Karpas-422 (cell line): ENCODE measurements at places on chromosomes 1 and 21.

DNA sequence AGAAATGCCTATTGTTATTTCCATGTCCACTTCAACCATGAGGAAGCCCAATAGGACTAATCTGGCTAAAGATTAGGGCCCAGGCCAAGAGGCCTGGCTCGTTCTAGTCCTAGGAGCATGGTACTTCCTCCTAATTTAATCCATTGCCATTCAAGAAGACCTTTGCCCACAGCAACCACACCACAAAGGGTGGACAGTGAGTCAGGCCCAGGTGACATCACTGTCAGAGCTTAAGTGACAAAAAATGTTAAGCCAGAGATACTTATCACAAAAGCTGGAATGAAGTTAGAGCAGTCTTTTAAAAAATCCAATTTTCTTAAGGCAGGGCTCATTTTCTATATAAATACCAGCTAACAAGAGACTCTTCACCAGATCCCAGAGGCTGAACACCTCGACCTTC is at the start of gene SPRR3:
Gene SPRR3, plus strand, starts transcription at position 368 of the 400 bp plus-strand sequence. CDS start 1,272 bp downstream, outside the sequence.
- peaks cover 8% of the 10 kb centered on the region for H3K4me1 ChIP-seq
- H3K36me3 ChIP-seq = no peaks in the 10 kb centered on the region
- no peak within 1 kb of the TSS for H3K27ac ChIP-seq
- no peak for DNase-seq
- no peak within 1 kb of the TSS for H3K4me3 ChIP-seq

- no peaks in the 10 kb centered on the region for H3K27me3 ChIP-seq
- H3K4me3 ChIP-seq = peak overlapping the region; percentile 63; the same call in 1 of the 2 replicates
- DNase-seq = peak; percentile 88
- peaks cover 71% of the 10 kb centered on the region for H3K4me1 ChIP-seq
Measured at GRCh38 chr1:31765041-31765467, 914 bp upstream of the ADGRB2 start.

DNA sequence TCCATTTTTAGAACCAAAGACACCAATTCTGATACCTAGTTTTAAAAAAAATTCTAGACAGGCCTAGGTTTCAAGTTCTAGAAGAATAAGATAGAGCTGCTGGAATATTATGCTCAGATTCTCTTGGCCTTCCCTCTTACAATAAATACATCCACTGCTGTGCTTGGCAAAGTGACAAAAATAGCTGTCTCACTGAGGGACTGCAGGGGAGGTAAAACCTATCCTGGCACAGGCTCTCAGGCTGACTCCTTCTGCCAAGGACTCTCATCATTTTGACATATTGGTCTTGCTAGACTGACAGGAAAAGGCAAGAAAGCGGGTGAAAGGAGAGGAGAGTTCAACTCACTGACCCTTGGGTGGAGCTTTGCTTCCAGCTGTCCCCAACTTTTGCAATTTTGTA is 197.0 kb upstream of the LHX8 start:
- no peak overlapping the region for H3K4me3 ChIP-seq
- DNase-seq = no peak
- H3K36me3 ChIP-seq = no peaks in the 10 kb centered on the region
- H3K27ac ChIP-seq = no peak overlapping the region
- H3K27me3 ChIP-seq = no peaks in the 10 kb centered on the region

DNA sequence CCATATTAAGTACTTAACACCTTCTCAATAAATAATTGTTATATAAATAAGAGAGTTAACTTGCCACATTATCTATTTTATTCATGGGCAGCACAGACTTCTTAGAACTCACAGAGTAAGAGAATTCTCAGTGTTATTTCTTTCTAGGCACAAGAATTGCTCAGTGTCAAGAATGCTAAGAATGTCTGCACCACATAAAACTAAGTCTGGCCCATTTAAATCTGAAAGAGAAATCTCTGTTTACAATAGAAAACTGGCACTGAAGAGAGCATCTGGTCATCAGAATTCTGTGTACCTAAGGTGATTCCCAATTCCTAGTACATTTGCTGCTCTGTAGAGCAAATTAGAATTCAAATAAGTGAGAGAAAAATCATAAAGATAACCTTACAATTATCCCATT is 3.8 kb downstream of the OR10K2 start:
- H3K36me3 ChIP-seq = no peaks in the 10 kb centered on the region
- DNase-seq = no peak
- H3K27me3 ChIP-seq = no peaks in the 10 kb centered on the region
- H3K4me1 ChIP-seq = no peaks in the 10 kb centered on the region

DNA sequence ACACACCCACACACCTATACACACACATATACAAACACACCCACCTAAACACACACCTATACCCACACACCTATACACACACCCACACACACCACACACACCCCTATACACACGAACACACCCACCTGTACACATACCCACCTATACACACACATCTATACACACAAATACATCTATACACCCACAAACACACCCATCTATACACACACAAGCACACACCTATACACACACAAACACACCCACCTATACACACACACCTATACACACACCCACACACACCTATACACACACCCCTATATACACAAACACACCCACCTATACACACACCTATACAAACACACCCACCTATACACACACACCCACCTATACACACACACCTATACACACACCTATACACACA is 116.4 kb upstream of the VAMP3 start:
- no peak overlapping the region for H3K4me3 ChIP-seq
- H3K36me3 ChIP-seq = no peaks in the 10 kb centered on the region
- no peak overlapping the region for H3K27ac ChIP-seq

GRCh38 chr1:155207806-155208540 is at the start of gene THBS3:
THBS3 (minus strand) TSS chr1:155207897; CDS start chr1:155207876, 21 bp downstream.
- no peaks in the 10 kb centered on the region for H3K36me3 ChIP-seq
- peak within 1 kb of the TSS; percentile 99 for H3K4me3 ChIP-seq
- peaks cover 29% of the 10 kb centered on the region for H3K4me1 ChIP-seq
- no peak for DNase-seq
- H3K27ac ChIP-seq = peak within 1 kb of the TSS; percentile 86
- H3K27me3 ChIP-seq = no peaks in the 10 kb centered on the region

- no peaks in the 10 kb centered on the region for H3K27me3 ChIP-seq
- DNase-seq = no peak
- no peak overlapping the region for H3K4me3 ChIP-seq
- no peaks in the 10 kb centered on the region for H3K4me1 ChIP-seq
Measured at GRCh38 chr21:36480618-36481017, 696 bp upstream of the CLDN14 start.

DNA sequence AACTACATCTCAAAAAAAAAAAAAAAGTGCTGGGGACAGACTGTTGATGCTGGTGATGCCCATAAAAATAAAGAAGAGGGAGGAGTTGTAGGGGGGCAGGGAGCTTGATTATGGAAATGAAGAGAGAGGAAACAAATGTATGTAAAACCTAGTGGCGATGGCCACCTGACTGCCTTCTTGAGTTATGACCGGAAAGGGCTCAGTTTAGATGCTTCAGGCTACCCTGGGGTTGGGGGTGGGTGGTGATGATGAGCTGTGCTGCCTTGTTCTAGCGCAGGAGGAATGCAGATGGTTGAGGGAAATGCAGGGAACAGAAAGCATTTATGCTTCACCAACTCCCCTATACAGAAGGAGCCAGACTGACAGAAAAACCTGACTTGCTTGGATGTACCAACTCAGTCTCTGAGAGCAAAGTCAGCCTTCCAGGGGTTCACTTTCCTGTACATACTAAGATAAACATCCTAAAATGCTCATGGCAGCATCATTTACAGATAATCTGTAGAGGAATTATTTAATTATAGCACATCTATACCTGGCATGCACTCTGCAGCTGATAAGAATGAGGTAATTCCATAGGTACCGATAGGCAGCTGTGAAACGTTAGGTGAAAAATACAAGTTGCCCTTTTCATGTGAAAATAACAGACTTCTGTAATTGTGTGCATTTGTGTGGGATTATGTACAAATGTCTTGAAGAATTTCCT is 8.0 kb upstream of the BCAR3 start:
- DNase-seq = peak; percentile 77
- H3K27me3 ChIP-seq = no peaks in the 10 kb centered on the region
- peak overlapping the region; percentile 25 for H3K27ac ChIP-seq
- H3K4me3 ChIP-seq = peak overlapping the region; percentile 1; the same call in 1 of the 2 replicates
- H3K36me3 ChIP-seq = no peaks in the 10 kb centered on the region
- peaks cover 80% of the 10 kb centered on the region for H3K4me1 ChIP-seq

DNA sequence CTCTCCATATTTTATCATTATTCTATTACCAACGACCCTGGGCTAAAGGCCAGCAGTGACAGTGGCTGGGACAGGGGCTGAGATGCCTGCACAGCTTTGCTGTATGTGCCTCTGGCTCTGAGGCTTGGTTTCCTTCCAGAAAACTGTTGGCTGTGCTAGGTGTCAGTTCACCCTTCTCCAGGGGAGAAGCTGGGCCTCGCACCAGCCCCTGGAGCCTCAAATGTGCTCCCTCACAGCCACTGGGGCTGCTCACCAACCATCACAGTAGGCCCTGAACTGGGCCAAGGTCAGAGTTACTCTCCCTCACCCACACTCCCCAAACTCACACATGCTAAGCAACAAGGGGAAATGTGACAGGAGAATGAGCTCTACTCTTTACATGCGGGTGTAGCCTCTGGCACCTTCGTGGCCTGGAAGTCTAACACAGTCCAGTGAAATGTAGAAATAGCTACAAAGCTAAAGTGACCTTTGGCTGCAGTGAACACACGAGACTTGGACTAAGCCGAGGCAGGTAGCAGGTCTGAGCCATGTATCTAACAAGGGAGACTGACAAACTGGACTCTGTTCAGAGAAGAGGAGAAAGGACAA is 4.7 kb upstream of the CD160 start:
- H3K4me3 ChIP-seq = no peak overlapping the region
- no peak for DNase-seq
- no peak overlapping the region for H3K27ac ChIP-seq
- H3K36me3 ChIP-seq = no peaks in the 10 kb centered on the region

GRCh38 chr1:28509705-28510272 is 3.9 kb downstream of the RCC1 start:
- H3K27me3 ChIP-seq = no peaks in the 10 kb centered on the region
- peaks cover 58% of the 10 kb centered on the region for H3K36me3 ChIP-seq
- peak; percentile 83 for DNase-seq

DNA sequence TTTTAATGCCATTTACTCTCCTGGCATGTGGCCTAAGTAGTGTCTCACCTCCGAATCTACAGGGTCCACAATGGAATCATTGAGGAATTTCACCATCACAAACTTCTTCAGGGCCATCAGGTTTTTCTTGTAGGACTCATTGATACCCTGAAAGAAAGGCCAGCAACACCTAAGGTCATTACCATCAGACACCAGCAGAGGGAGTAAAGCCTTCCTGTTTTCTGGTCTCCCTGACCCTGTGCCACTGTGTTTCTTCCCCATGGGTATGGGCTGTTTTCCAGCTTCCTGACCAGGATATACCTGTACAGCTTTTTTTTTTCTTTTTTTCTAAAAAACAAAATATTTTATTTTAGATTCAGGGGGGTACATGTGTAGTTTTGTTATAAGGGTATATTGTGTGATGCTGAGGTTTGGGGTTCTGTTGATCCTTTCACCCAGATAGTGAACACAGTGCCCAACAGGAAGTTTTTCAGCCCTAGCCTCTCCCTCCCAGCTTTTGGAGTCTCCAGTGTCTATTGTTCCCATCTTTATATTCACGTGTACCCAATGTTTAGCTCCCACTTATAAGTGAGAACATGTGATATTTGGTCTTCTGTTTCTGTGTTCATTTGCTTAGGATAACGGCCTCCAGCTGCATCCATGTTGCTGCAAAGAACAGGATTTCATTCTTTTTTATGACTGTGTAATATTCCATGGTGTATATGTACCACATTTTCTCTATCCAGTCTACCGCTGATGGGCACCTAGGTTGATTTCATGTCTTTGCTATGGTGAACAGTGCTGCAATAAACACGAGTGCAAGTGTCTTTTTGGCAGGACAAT is 18.3 kb downstream of the PPT1 start:
- no peaks in the 10 kb centered on the region for H3K27me3 ChIP-seq
- H3K4me1 ChIP-seq = no peaks in the 10 kb centered on the region
- H3K27ac ChIP-seq = no peak overlapping the region
- peak; percentile 86 for DNase-seq
- H3K4me3 ChIP-seq = no peak overlapping the region

DNA sequence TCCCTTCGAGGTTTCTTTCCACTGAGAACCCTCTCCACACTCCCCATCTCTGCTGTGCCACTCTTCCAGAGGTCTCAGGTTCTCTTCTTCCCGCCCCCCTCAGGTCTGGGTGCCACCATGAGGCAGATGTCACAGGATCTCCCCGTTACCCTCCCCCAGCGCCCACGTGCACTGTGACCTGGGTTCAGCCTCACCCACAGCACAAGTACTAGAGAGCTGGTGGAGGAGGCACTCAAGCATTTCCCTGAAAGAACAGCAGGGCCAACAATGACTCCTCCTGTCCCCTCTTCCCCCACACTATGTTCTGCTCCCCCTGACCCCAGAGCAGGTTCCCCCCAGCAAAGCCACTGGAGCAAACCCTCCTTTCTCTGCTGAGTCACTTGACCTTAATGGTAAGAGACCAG is 14.3 kb downstream of the PLEKHA6 start:
- no peak overlapping the region for H3K27ac ChIP-seq
- no peaks in the 10 kb centered on the region for H3K27me3 ChIP-seq
- H3K4me1 ChIP-seq = peaks cover 7% of the 10 kb centered on the region
- no peak overlapping the region for H3K4me3 ChIP-seq

DNA sequence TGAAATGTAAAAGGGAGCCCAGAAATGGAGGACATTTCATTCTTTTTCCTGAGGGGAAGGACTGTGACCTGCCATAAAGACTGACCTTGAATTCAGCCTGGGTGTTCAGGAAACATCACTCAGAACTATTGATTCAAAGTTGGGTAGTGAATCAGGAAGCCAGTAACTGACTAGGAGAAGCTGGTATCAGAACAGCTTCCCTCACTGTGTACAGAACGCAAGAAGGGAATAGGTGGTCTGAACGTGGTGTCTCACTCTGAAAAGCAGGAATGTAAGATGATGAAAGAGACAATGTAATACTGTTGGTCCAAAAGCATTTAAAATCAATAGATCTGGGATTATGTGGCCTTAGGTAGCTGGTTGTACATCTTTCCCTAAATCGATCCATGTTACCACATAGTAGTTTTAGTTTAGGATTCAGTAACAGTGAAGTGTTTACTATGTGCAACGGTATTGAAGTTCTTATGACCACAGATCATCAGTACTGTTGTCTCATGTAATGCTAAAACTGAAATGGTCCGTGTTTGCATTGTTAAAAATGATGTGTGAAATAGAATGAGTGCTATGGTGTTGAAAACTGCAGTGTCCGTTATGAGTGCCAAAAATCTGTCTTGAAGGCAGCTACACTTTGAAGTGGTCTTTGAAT is 2.9 kb downstream of the RGS2 start:
- no peak for DNase-seq
- no peaks in the 10 kb centered on the region for H3K27me3 ChIP-seq
- no peak overlapping the region for H3K27ac ChIP-seq

GRCh38 chr1:176987016-176987415 is 177.5 kb downstream of the ASTN1 start:
- no peak overlapping the region for H3K4me3 ChIP-seq
- H3K27ac ChIP-seq = no peak overlapping the region
- H3K36me3 ChIP-seq = no peaks in the 10 kb centered on the region
- no peak for DNase-seq
- H3K27me3 ChIP-seq = no peaks in the 10 kb centered on the region

DNA sequence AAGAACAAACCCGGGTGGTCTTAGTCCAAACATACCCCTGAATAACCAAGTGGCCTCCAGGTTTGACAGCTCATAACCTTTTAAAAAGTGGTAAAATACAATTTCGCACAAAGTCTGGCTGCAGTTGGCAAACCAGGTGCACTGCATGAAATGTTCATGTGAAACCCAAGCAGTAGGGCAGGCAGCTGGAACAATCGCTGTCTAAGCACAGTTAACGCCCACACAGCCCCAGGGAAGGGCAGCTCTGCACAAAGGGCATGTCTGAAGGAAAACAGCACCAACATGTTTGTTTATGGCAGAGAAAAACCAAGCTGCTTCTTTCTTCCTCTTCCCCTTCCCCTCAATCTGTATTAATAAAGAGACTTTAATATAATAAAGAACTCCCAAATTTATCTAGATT is 49.5 kb downstream of the KIAA1614 start:
- DNase-seq = no peak
- no peaks in the 10 kb centered on the region for H3K4me1 ChIP-seq
- H3K27ac ChIP-seq = no peak overlapping the region
- H3K27me3 ChIP-seq = no peaks in the 10 kb centered on the region
